Activated naive CD4-positive, alpha-beta T cell treated with anti-CD3 and anti-CD28 coated beads, Interleukin-2, amount 50 U/mL, for 72 hours (primary cell): ENCODE measurements at places on chromosomes 12 and 14.

DNA sequence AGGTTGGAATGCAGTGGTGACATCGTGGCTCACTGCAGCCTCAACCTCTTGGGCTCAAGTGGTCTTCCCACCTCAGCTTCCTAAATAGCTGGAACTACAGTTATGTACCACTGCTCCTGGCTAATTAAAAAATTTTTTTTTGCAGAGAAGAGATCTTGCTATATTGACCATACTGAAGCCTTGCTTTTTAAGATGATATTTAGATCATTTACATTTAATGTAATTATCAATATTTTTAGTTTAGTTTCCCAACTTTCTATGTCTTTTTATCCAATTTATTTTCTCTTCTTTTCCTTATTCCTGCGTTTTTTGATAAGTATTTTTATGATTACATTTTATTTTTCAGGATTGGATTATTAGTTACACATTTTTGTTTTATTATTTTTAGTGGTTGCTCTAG lies 340.1 kb downstream of the APAF1 start:
- no peak for DNase-seq

GRCh38 chr12:25725470-25725869 lies 172.4 kb upstream of the LMNTD1 start:
- no peak for DNase-seq

DNA sequence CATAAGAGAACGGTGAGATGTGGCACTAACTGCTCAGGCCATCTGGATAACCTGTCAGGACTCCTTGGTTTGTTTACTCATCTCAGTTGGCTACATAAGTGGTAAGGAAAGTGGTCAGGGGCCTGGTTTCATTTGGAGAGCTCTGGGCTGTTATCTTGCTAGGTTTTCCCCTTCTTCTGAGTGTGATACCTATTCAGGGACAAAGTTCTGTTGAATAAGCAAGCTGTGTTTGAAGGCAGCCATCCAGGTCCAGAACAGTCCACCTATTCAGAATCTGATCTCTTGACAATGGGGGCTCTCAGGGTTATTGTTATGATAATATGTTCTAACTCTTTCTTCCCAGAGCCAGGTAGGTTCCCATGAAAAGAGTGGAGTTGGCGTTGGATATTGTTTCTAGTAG lies 194.9 kb downstream of the PAH start:
- no peak for DNase-seq

- DNase-seq = no peak
Observed at GRCh38 chr14:33449703-33450395, 501.0 kb downstream of the EGLN3 start.

DNA sequence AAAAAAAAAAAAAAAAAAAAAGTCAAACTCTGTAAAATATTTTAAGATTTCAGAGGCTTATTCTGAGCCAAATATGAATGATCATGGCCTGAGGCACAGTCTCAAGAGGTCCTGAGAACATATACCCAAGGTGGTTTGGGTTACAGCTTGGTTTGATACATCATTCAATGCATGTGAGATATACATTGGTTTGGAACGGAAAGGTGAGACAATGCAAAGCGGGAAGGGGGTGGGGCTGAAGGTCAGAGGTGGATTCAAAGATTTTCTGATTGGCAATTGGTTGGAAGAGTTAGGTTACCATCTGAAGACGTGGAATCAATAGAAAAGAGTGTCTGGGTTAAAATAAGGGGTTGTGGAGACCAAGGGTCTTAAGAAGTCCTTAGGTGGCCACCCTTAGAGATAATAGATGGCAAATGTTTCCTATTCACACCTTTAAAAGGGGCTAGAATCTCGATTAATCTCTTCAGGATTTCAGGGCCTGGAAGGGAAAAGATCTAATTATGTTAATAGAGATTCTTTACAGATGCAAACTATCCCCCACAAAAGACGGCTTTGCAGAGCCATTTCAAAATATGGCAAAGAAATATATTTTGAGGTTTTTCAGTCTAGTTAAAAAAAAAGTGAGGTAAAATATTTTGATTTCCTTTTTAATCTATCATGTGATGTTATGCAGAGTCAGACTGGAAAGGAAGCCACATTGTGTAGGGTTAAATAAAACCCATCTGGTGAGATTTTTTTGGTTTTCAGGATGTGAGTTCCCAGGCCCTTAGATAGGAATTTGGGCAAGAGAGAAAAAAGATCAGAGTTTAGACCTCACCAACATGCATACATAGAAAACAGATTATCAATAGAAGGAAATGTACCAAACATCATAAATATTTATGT lies 173.8 kb upstream of the CNOT2 start:
- DNase-seq = no peak

- DNase-seq = no peak
Observed at GRCh38 chr12:99435095-99435791, 212.3 kb upstream of the GARIN6 start.

DNA sequence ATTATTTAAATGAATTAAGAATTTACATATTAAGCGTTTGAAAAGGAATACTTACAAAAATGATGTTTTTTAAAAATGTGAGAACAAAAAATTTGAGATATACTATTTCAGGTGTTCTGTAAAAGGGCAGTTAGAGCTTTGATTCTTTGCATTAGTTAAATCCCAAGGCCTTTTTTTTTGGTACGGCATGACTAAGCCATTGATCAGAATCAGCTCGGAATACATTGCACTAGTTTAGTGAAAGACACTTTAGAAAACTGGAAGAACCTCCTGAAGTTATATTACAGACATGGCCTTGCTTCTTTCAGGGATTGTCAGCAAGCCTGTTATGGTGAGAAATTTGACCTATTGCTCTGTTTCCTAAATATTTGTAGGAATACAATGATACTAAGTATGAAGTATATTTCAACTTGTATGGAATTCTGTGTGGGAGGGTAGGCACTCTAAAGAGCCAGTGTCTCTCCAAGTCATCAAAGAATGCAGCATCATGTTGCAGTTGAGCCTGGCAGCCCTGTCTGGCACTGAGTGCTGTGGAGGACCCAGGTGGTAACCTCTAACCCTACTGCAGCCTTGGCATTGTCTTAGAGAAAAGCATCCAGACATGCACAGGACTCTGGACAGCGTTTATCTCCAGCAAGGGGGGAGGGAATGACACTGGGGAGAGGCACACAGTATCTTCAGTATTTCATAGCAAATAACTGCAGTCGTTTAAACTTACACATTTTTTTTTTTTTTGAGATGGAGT lies 1.5 kb downstream of the KLC1 start:
- no peak for DNase-seq

GRCh38 chr14:50601394-50601793 lies 41.4 kb downstream of the ATL1 start:
- DNase-seq = no peak

DNA sequence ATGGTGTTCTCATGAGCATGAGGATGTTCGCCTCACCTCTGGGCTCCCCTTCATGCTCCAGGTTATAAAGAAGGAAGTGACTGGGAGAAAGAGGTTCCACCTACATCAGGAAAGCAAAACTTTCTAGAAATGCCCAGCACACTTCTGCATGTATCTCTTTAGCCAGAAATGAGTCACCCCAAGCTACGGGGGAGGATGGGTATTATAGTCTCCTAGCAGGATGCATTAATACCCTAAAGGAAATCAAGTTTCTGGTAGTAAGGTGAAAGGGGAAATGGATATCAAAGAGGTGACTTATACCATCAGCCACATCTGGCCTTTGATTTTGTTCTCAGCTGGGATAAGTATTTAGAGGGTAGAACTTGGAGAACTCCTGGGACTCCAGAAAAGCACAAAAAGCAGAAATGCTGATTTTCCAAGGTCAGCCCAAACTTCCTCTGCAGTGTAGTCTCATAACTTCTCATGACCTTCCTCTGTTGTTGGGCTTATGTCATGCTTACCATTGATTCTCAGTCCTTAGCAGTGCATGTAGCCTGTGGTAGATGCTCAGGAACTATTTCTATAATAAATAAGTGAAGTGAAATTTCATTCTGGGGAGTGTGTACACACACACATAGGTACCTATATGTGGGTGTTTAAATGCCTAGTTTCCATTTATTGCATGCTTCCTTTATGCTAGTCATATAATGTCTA lies 209.4 kb upstream of the CRY1 start:
- DNase-seq = no peak

GRCh38 chr12:47376927-47377326 lies 297.2 kb upstream of the AMIGO2 start:
- no peak for DNase-seq

DNA sequence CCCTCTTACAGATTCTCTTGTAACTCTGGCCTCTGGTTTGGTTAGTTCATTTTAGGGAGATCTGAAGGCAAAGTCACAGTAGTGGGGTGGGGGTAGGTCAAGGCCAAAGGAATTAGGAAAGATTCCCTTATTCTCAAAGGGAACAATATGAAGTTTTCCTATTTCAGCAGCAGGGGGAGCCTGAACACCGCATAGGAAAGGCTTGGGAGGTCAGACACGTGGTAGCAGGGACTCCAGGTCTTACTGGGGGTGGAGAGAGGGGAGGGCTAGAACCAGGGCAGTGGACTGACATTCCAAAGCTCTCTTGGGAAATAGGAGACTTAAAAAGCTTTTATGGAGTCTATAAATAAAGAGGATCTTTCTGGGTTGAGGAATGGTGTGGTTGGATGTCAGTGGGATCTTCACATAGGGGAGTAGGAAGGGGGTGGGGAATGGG lies 1.3 kb downstream of the ZC3H10 start:
- no peak for DNase-seq

GRCh38 chr12:31122481-31122880 lies 48.8 kb downstream of the DDX11 start:
- DNase-seq = no peak
